ENCODE measurements at places on chromosomes 16 and 17. TPM values are rescaled to one million over a fixed set of nuclear protein-coding genes. Genes with fewer than 3 reads are reported as not detected.

Gene ZPBP2
- polyA plus RNA-seq: not detected

Gene MEIOB
- polyA plus RNA-seq: not detected

Gene NOS2
- not detected for polyA plus RNA-seq

Gene TBC1D28
- not detected for polyA plus RNA-seq

Gene SMARCE1
- polyA plus RNA-seq: 169 TPM

DNA sequence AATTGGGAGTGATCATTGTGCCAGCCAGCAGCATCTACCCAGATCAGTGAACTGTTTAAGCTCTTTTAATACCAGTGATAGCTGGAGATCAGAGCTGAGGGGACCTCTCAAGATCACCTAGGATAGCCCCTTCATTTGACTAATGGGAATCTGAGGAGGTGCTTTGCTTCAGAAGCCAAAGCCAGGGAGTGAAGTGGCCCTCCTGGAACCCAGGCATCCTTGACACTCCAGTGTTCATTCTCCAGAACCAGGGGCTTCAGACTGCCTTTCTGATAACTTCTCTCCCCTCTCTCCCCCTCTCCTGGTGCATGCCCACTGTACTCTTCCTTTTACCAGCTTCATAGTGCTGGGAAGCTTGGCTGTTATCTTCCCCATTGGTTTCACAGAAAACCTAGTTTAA is 48.0 kb upstream of the SLC12A3 start:
- no peaks in the 10 kb centered on the region for H3K27me3 ChIP-seq
- H3K4me3 ChIP-seq: no peak overlapping the region
- H3K4me1 ChIP-seq: no peaks in the 10 kb centered on the region
- no peak for DNase-seq

Gene C17orf107
- 1.5 TPM for polyA plus RNA-seq

Gene ABCC6
- 0.25 TPM for polyA plus RNA-seq

GRCh38 chr16:79618692-79619050 is 18.1 kb upstream of the MAF start:
- peaks cover 22% of the 10 kb centered on the region for H3K4me1 ChIP-seq
- H3K36me3 ChIP-seq: no peaks in the 10 kb centered on the region
- H3K4me3 ChIP-seq: peak overlapping the region; percentile 22
- no peak for DNase-seq

DNA sequence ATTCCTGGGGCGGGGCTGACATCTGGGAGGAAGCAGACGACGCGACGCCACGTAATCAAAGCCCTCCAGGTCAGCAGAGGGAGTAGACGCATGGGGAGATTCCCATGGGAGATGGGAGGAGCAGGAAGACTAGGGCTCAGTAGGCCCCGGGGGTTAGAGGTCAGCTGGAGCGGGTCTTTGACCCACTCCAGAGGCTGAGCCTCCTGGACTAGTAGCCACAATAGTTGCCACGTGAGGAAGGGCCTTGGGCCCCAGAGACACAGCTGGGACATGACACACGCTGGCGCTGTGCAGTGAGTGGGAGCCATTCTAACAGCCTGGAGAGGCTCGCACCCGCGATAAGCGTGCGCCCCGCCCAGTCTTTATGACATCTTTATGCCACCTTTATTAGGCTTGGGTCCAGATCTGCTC is 95.7 kb upstream of the AMZ2 start:
- no peaks in the 10 kb centered on the region for H3K36me3 ChIP-seq
- H3K4me1 ChIP-seq: no peaks in the 10 kb centered on the region
- no peak overlapping the region for H3K4me3 ChIP-seq
- no peaks in the 10 kb centered on the region for H3K27me3 ChIP-seq

- H3K4me1 ChIP-seq: no peaks in the 10 kb centered on the region
- DNase-seq: no peak
- H3K27me3 ChIP-seq: no peaks in the 10 kb centered on the region
Measured at GRCh38 chr16:81821436-81822128, 42.5 kb downstream of the PLCG2 start.

Gene KIF2B
- not detected for polyA plus RNA-seq

GRCh38 chr17:82077617-82078358 is 12.2 kb upstream of the DUS1L start:
- H3K4me1 ChIP-seq: no peaks in the 10 kb centered on the region
- H3K4me3 ChIP-seq: no peak overlapping the region
- no peak for DNase-seq

DNA sequence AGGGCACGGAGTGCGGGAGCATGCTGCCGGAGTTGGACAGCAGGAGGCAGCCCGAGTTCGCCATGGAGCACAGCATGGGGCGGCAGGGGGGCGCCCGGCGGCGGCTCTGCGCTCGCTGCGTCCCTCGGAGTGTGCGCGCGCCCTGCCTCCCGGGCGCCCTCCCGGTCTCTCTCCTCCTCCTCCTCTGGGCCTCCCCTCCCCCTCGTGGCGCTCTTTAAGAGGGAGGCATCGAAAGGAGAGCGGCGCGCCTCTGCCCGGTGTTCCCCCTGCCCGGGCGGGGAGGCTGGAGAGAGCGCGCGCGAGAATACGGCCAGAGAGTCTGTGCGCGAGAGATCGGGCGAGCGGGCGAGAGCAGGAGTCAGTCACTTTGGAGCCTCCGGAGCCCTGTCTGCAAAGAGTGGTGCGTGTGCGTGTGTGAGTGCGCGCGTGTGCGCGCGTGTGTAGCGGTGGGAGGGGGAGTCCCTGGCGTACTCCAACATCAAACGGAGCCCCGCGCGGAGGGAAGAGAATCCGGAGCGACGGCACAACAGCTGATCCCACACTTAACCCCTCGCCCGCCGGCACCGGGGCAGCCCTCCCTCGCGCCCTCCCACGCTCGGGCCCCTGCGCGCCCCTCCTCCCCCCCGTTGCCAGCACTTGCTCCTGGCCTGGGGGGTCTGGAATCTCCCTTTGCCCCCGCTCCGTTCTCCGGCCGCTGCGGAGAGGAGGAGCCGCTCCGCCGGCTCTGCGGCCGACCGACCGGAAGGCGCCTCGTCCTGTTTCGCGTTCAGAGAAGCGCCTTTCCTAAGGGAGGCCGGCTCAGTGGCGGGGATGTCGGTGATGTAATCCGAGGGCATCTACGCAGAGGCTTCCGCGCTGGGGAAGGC is 108.9 kb downstream of the ENGASE start:
- peak; percentile 6 for DNase-seq
- H3K27ac ChIP-seq: no peak overlapping the region
- no peaks in the 10 kb centered on the region for H3K4me1 ChIP-seq

- no peak overlapping the region for H3K4me3 ChIP-seq
- peaks cover 2% of the 10 kb centered on the region for H3K27me3 ChIP-seq
- peaks cover 8% of the 10 kb centered on the region for H3K36me3 ChIP-seq
- no peak overlapping the region for H3K27ac ChIP-seq
Measured at GRCh38 chr17:2860045-2860444, 63.8 kb downstream of the RAP1GAP2 start.

DNA sequence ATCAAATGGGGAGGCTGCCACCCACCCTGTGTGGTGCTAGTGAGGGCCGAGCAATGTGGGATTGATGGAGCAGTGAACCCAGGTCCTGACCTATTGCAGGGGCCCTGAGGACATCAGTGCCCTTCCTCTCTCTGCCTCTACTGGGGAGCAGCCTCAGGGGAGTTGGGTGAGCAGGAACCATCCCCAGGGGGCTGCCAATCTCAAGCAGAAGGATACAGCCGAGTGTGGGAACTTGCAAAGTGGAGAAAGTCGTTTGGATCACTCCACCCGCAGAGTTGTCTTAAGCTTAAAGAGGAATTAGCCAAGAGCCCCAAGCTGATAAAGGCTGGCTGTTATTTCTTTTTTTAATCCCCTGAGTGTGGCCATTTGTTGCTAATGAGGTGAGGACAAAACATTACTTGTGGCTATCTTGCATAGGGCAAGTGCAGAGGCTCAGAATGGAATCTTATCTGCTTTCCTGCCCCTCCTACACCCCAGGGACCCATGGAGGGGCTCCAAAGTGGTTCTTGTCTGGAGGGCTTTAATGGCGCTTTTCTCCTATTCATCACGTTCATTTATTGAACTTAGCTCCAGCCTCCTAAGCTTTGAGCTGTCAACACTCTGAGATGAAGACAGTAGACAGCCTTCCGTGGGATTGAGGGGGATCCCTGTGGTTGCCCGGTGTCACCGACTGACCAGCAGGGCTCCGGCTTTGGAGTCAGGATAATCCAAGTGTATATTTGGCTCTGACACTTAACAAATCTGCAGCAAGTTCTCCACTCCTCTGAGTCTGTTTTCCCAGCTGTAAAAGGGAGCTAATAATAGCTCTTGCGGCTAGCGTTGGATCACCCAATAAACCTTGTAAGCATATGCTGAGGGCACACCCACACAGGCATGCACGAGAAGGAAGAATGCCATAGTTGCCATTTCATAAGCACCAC is 45.1 kb downstream of the MYH11 start:
- H3K4me1 ChIP-seq: no peaks in the 10 kb centered on the region
- H3K27me3 ChIP-seq: no peaks in the 10 kb centered on the region
- DNase-seq: no peak
- no peak overlapping the region for H3K4me3 ChIP-seq

- H3K36me3 ChIP-seq: no peaks in the 10 kb centered on the region
- H3K27me3 ChIP-seq: no peaks in the 10 kb centered on the region
- no peak for DNase-seq
- no peaks in the 10 kb centered on the region for H3K4me1 ChIP-seq
Measured at GRCh38 chr17:71870546-71870862, 250.3 kb upstream of the SOX9 start.

Gene ALOX12
- polyA plus RNA-seq: 0.88 TPM

Gene CCL1
- not detected for polyA plus RNA-seq

Gene EPN2
- 7.1 TPM for polyA plus RNA-seq

DNA sequence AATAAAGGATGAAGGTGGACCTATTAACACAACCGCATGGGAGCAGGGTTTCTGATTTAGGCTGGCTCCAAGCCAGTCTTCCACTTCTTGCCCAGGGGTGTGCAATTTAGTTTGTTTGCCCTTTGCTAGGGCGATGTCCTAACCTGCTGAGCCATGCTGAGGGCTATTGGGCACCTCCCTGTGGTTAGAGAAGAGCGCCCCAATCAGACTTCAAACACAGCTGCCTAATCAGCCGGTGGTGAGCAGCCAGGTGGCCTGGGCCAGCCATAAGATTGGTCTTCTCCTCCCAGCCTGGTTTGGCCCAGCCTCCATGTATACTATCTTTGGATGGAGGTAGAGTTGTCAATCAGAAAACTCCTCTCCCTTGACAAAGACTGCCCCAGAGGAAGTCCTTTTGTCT is 15.7 kb downstream of the TMEM94 start:
- no peaks in the 10 kb centered on the region for H3K27me3 ChIP-seq
- no peaks in the 10 kb centered on the region for H3K4me1 ChIP-seq
- peaks cover 34% of the 10 kb centered on the region for H3K36me3 ChIP-seq
- H3K27ac ChIP-seq: no peak overlapping the region
- no peak overlapping the region for H3K4me3 ChIP-seq

DNA sequence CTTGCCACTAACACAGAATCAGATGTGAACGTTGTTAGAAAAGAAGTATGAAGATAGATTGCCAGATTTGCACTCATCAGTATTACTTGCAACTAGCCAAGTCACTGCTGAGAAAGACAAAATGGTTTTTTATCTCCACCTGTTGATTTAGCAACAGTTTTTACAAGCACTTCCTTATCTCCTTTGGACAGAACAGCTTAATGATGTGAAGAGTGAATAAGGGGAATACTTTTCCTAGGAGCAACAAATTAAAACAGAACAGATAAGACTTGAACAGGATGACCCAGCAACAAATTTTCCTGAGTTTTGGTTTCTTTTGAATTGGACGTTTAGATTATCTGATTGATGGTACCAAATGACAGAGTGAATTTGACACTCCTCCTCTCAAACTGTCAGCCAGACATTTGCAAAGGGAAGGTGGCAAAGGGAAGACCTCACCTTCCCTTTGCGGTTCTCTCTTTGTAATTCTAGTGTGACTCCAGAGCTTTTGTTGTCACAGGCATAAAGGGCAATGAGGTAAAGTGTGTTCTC is 130.6 kb downstream of the NLK start:
- no peak overlapping the region for H3K27ac ChIP-seq
- peaks cover 16% of the 10 kb centered on the region for H3K36me3 ChIP-seq
- H3K27me3 ChIP-seq: no peaks in the 10 kb centered on the region

Gene CBX2
- polyA plus RNA-seq: not detected

DNA sequence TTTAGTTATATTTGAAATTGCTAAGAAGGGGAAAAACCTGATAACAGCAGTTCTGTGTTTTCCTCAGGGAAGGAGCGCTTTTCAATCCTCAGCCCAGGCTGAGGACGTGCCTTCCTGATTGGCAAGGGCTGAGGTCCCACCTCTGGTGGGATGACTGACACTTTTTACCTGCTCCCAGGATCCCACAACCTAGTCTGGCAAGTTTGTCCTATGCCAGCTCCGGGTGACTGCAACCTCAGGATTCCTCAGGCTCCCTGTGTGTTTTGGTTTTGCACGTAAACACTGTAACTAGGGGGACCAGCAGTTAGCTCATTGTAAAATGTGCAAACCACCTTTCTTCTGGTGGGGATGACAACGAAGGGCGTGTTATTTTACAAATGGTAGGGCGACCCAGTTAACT is 7.5 kb downstream of the MARCHF10 start:
- H3K4me3 ChIP-seq: no peak overlapping the region
- H3K27ac ChIP-seq: no peak overlapping the region
- no peak for DNase-seq
- no peaks in the 10 kb centered on the region for H3K4me1 ChIP-seq
- no peaks in the 10 kb centered on the region for H3K36me3 ChIP-seq

- no peaks in the 10 kb centered on the region for H3K27me3 ChIP-seq
- H3K4me1 ChIP-seq: no peaks in the 10 kb centered on the region
- no peak overlapping the region for H3K27ac ChIP-seq
- no peak for DNase-seq
- no peaks in the 10 kb centered on the region for H3K36me3 ChIP-seq
Measured at GRCh38 chr17:50589095-50589705, 28.7 kb downstream of the CACNA1G start.

GRCh38 chr17:61852857-61853256 is 10.5 kb downstream of the BRIP1 start:
- H3K4me3 ChIP-seq: no peak overlapping the region
- H3K27me3 ChIP-seq: no peaks in the 10 kb centered on the region
- no peak for DNase-seq
- no peak overlapping the region for H3K27ac ChIP-seq
- no peaks in the 10 kb centered on the region for H3K36me3 ChIP-seq

- DNase-seq: no peak
- no peak overlapping the region for H3K27ac ChIP-seq
- no peak overlapping the region for H3K4me3 ChIP-seq
- no peaks in the 10 kb centered on the region for H3K27me3 ChIP-seq
- H3K36me3 ChIP-seq: no peaks in the 10 kb centered on the region
Measured at GRCh38 chr16:12496186-12496585, 307.5 kb downstream of the CPPED1 start.

DNA sequence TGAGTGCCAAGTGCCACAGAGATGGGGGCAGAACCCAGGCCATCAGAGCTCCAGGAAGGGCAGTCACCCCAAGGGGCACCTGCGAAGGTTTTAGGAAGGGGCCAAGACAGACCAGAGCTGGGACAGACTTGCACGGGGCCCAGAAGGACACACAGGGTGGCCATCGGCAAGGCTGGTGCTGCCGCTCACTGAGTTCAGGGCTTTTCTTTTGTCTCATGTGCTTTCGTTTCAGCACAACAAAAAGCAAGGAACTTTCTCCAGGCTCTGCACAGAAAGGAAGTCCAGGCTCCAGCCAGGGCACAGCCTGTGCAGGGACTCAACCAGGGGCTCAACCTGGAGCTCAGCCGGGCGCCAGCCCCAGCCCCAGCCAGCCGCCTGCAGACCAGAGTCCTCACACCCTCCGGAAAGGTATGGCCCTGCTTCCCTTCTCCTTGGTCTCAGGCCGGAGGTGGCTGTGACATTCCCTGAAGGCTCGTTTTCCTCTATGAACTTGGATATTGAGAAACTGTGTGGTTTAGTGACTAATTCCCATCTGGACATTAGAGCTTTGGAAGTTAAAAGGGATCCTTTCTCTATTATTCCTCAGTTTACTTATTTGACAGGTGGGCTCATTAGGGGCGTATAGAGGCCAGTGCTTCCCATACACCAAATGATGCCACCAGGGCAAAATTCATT is 37.9 kb downstream of the ELAC2 start:
- DNase-seq: no peak
- H3K36me3 ChIP-seq: no peaks in the 10 kb centered on the region
- peaks cover 2% of the 10 kb centered on the region for H3K27me3 ChIP-seq
- H3K27ac ChIP-seq: no peak overlapping the region
- no peaks in the 10 kb centered on the region for H3K4me1 ChIP-seq
- H3K4me3 ChIP-seq: no peak overlapping the region

Gene TBC1D26
- polyA plus RNA-seq: not detected

Gene HS3ST3A1
- 5.0 TPM for polyA plus RNA-seq

Data from CD4-positive, CD25-positive, alpha-beta regulatory T cell (primary cell).